ENCODE measurements at places on chromosomes 2 and 18. TPM values are rescaled to one million over a fixed set of nuclear protein-coding genes. Genes with fewer than 3 reads are reported as not detected.

MROH2A gene
- total RNA-seq = 0.08 TPM

LYPD6 gene
- 0.42 TPM for total RNA-seq

GKN2 gene
- total RNA-seq = 9.1 TPM

ERFE gene
- total RNA-seq = not detected

- H3K36me3 ChIP-seq = no peaks in the 10 kb centered on the region
- no peak for DNase-seq
- no peak overlapping the region for H3K27ac ChIP-seq
- no peak overlapping the region for H3K4me3 ChIP-seq
- peaks cover 4% of the 10 kb centered on the region for H3K4me1 ChIP-seq
- no peaks in the 10 kb centered on the region for H3K27me3 ChIP-seq
Measured at GRCh38 chr2:173876833-173877413, 88.2 kb downstream of the SP3 start.

GRCh38 chr2:234029150-234029733 is 21.3 kb upstream of the SPP2 start:
- H3K27ac ChIP-seq = no peak overlapping the region
- DNase-seq = no peak
- no peaks in the 10 kb centered on the region for H3K36me3 ChIP-seq
- H3K27me3 ChIP-seq = no peaks in the 10 kb centered on the region

- DNase-seq = peak; percentile 61
- peaks cover 41% of the 10 kb centered on the region for H3K4me1 ChIP-seq
- H3K36me3 ChIP-seq = no peaks in the 10 kb centered on the region
Measured at GRCh38 chr2:85327160-85327821, 498 bp downstream of the TGOLN2 start.

DNA sequence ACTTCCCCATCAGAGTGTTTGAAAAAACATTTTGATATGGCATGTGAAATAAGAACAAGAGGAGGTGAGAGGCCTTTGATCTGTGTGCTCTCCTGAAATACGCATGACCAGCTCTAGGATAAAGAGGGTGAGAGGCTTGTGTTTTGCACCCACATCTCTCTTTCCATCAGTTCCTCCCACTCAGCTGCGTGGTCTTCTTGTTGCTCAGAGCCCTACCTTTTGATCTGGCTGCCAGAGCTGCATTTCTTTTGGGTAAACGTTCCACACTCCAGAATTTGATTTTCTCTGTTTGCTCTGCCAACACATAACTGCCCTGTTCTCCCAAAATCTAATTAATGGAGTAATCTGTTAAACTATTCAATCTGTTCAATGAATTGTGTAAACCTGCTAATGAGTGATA is 72.0 kb upstream of the FN1 start:
- no peak overlapping the region for H3K4me3 ChIP-seq
- no peak for DNase-seq
- H3K36me3 ChIP-seq = no peaks in the 10 kb centered on the region
- peak overlapping the region; percentile 8 for H3K27ac ChIP-seq
- peaks cover 35% of the 10 kb centered on the region for H3K4me1 ChIP-seq

- no peak overlapping the region for H3K4me3 ChIP-seq
- H3K27ac ChIP-seq = no peak overlapping the region
- H3K4me1 ChIP-seq = no peaks in the 10 kb centered on the region
- no peaks in the 10 kb centered on the region for H3K36me3 ChIP-seq
Measured at GRCh38 chr2:72033636-72034035, 114.0 kb downstream of the CYP26B1 start.

GRCh38 chr2:57880967-57881366 is 165.6 kb upstream of the VRK2 start:
- H3K27ac ChIP-seq = no peak overlapping the region
- no peaks in the 10 kb centered on the region for H3K27me3 ChIP-seq
- H3K4me3 ChIP-seq = no peak overlapping the region
- H3K36me3 ChIP-seq = no peaks in the 10 kb centered on the region

GRCh38 chr18:48962994-48963561 is 12.3 kb upstream of the SMAD7 start:
- no peak overlapping the region for H3K4me3 ChIP-seq
- no peaks in the 10 kb centered on the region for H3K4me1 ChIP-seq
- DNase-seq = no peak
- H3K36me3 ChIP-seq = no peaks in the 10 kb centered on the region

All from liver (tissue), 10 donors.